ENCODE measurements at places on chromosomes 7 and 10.

DNA sequence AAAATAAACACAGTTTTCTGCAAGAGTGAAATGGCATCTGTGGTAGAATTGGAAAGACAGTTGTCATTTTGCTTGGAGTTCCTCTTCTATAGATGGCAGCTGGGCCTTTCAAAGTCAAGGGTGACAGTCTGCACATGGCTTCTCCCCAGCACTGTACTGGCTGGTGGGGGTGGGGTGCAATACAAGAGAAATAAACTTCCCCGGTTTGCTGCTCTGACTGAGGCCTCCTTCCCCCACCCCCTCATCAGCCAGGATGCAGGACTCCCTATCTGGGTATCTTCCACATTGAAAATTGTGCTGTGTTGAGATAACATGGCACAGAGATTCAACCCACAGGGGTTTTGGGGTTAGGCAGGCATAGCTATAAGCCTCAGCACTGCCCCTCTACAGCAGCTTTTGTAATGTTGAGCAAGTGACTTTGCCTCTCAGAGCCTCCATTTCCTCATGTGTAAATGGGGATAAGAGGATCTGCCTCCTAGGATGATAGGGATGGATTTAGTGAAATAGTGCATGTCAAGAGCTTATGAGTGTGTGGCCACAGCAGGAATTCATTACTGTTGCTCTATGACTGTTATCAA, 85.8 kb upstream of the WDR11 start:
- DNase-seq: no peak
- no peak overlapping the region for H3K4me3 ChIP-seq
- no peaks in the 10 kb centered on the region for H3K4me1 ChIP-seq
- H3K36me3 ChIP-seq: no peaks in the 10 kb centered on the region
- H3K27me3 ChIP-seq: peaks cover 9% of the 10 kb centered on the region

- no peaks in the 10 kb centered on the region for H3K4me1 ChIP-seq
- peaks cover 48% of the 10 kb centered on the region for H3K36me3 ChIP-seq
- H3K4me3 ChIP-seq: no peak overlapping the region
Observed at GRCh38 chr10:32530231-32530630, 84.3 kb downstream of the CCDC7 start.

GRCh38 chr10:83724471-83725241, 414.7 kb upstream of the GHITM start:
- no peaks in the 10 kb centered on the region for H3K36me3 ChIP-seq
- DNase-seq: no peak
- no peak overlapping the region for H3K27ac ChIP-seq
- H3K4me1 ChIP-seq: no peaks in the 10 kb centered on the region

DNA sequence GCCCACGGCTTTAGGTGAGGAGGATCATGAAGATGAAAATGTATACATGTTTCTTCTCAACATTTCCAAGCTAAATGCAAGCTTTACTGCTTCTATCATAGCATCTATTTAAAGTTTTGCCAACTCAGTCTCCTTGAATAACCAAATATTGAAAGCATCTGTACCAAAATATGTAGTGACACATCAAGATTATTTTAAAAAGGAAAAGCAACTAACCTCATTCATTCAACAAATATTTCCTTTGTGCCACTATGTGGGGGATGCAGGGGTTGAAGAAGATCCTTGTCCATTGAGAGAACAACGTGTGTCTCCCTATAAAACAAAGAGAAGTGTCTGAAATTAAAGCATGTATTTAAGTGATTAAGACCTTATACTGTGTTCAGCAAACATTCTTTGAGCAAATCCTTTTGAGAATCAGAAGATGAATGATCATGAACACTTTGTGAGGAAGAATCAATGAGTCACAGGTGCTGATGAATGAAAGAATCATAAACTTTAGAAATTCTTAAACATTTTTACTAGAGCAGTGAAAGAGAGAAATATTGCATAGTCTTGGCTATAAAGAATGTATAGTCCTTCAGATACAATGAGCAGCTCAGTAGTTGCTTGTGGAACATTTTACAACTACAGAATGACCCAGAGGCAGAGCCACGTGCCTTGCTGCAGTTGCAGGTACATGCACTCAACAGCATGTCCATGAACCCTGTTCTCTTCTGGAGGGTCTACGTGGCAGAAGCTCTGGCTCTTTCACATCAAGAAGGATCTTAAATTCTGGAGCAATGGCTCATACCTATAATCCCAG, 13.9 kb downstream of the TAS2R60 start:
- peaks cover 13% of the 10 kb centered on the region for H3K27me3 ChIP-seq
- DNase-seq: no peak
- no peak overlapping the region for H3K4me3 ChIP-seq

- peaks cover 18% of the 10 kb centered on the region for H3K4me1 ChIP-seq
- peaks cover 8% of the 10 kb centered on the region for H3K36me3 ChIP-seq
- no peak overlapping the region for H3K27ac ChIP-seq
- no peaks in the 10 kb centered on the region for H3K27me3 ChIP-seq
Observed at GRCh38 chr10:74371696-74372095, 220.7 kb downstream of the ADK start.

- H3K36me3 ChIP-seq: no peaks in the 10 kb centered on the region
- H3K27ac ChIP-seq: no peak overlapping the region
- H3K4me1 ChIP-seq: no peaks in the 10 kb centered on the region
- DNase-seq: no peak
- H3K27me3 ChIP-seq: no peaks in the 10 kb centered on the region
- H3K4me3 ChIP-seq: no peak overlapping the region
Observed at GRCh38 chr7:36415144-36415543, 25.5 kb downstream of the ANLN start.

Measured in naive B cell (primary cell).